Activated T-helper 1 cell treated with Interleukin-2 at 50 U/mL for 16 hours (primary cell): ENCODE measurements at places on chromosomes 2 and 18.

GRCh38 chr2:162056796-162057399 is 17.1 kb downstream of the DPP4 start:
- DNase-seq, result no peak

GRCh38 chr2:26302846-26303245 is 43.1 kb upstream of the SELENOI start:
- no peak for DNase-seq

GRCh38 chr2:31083234-31083993 is 54.8 kb downstream of the GALNT14 start:
- DNase-seq, result no peak

GRCh38 chr2:95057535-95058370 is 32.2 kb downstream of the MAL start:
- DNase-seq, result no peak

DNA sequence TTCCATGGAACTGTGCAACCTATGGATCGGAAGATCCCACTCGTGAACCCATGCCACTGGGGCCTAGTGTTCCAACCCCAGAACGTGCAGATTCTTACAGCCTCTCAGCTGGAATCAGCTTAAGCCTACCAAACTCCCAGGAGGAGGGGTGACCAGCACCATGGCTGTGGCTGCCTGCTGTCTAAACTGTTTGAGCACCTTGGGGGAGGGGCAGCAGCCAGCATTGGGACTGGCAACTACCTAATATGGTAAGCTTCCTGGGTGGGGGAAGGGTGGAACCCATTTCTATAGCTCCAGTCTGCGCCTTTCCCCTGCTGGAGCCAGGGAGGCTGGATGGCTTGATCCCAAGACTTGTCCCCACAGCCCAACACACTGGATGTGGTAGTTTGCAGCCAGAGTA is 10.7 kb upstream of the POLE4 start:
- DNase-seq, result no peak

DNA sequence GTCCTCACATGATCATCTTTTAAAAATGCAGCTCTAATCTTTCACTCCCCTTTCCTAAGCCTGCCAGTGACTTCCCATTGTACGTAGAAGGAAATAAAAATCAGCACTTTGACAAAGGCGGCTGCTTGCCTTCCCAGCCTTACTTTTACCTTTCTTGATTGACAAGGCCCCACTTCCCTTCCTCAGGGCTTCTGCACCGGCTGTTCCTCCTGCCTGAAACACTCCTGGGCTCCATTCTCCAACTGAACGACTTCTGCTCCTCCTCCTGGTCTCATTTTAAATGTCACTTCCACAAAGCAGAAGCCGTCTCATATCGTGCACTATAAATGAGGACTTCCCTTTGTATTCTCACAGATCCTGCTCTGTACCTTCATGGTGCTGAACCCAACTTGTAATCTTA is 56.1 kb downstream of the OSBPL6 start:
- DNase-seq, result no peak

- DNase-seq, result no peak
Measured at GRCh38 chr2:151953467-151953866, 125.2 kb upstream of the ARL5A start.

DNA sequence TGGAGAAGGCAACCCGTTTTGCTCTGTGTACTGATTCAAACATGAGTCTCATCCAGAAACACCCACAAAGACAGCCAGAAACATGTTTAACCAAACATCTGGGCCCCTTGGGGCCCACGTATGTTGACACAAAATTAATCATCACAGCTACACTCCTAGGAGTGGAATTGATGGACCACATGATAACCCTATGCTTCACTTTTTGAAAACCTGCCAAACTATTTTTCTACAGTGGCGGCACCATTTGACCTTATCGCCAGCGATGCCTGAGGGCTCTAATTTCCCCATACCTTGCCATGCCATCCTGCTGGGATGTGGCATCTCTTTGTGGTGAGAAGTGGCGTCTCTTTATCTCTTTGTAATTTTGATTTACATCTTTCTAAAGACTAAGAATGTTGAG is 38.5 kb downstream of the PSMG2 start:
- DNase-seq, result no peak
